ENCODE measurements at places on chromosomes 7 and 10.

DNA sequence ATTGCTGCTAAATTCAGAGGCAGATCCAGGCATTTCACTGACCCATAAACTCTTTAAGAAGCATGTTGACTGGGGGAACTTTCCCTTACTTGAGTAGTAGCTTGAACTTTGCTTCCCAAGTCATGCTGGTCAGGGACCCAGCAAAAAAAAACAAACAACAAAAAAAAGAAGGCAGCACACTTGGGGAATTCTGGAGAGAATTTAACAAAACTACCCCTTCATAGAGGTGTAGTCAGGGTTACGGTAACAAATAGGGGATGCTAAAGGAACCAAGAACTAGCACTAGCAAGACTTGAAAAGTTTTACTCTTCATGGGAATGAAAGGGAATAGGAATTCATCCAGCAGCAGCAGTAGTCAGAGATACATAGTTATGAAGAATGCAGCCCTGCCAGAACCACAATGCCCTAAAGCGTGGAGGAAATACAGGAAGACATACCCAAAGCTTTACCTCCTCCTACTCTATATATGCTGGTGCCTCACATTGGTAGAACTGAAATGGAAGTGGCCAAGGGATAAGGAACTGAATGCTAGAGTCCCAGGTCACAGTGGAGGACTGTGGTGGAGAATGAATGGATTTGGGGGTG is 67.3 kb downstream of the PHYHIPL start:
- no peak for DNase-seq

- DNase-seq, result peak; percentile 99
These were observed 192.5 kb upstream of the PRSS1 start for GRCh38 chr7:142556740-142557139.

GRCh38 chr10:131567279-131568162 is 256.0 kb upstream of the TCERG1L start:
- no peak for DNase-seq

DNA sequence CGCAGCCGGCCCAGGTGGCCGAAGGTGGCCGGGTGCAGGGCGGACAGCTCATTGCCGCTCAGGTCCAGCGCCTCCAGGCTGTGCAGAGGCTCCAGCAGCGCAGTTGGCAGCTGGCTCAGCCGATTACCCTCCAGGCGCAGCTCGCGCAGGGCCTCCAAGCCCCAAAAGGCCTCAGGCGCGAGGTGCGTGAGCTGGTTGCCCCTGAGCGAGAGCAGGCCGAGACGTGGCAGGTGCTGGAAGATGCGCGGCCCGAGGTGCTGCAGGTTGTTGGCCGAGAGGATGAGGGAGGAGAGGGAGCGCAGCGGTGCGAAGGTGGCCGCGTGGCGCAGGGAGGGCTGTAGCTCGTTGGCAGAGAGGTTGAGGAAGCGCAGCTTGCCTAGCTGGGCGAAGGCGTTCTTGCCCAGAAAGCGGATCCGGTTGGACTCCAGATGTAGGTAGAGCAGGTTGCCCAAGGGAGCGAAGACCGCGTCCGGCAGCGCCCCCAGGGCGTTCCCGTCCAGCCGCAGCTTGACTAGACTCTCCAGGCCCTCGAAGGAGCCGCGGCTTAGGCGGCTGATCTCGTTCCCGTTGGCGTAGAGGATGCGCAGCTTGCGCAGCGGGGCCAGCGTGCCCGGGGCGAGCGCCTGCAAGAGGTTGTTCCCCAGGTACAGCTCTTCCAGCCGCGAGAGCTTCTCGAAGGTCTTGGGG is 923 bp downstream of the TRIL start:
- DNase-seq, result peak; percentile 20

GRCh38 chr7:155208681-155209477 is 88.8 kb upstream of the INSIG1 start:
- peak; percentile 63 for DNase-seq

- DNase-seq, result peak; percentile 78
These were observed 3.8 kb downstream of the GRK5 start for GRCh38 chr10:119211176-119211575.

DNA sequence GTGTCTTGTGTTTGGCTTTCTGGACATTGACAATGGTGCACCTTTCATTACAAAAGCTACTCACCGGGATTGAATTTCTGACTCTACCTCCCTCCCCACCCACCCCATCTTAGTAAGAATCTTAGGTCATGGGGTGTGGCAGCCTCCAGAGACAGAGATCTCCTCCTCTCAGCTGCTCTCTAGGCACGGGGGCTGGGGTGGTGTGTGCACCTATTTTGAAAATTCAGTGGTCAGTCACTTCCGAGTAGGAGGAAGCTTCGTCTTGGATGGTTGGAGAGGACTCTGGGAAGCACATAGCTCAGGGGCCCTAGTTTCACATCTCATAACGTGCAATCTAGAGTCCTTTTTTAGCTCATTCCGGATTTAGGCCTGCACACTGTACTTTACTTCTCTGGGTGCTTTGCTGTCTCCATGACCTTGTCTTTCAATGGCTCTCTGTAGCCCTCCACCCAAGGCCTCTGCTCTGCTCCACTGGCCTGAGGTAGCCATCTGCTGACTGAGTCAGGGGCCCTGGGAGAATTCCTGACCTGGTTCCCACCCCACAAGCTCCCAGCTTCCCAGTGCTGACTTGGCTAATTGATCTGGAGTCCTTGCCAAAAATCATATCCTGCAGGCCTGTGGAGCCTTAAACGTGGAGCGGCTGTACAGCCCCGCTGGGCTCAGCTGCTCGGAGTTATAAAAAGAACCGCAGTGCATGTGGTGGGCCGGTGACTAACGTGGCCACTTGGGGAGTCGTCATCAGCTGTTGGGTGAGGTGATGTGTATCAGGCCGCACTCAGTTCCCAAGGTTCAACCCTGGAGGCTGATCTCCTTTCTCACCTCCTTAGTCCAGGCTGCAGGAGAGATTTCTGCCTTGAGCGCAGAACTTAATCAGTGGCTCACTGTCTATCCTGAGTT is 19.3 kb upstream of the ADAMTS14 start:
- peak; percentile 98 for DNase-seq

DNA sequence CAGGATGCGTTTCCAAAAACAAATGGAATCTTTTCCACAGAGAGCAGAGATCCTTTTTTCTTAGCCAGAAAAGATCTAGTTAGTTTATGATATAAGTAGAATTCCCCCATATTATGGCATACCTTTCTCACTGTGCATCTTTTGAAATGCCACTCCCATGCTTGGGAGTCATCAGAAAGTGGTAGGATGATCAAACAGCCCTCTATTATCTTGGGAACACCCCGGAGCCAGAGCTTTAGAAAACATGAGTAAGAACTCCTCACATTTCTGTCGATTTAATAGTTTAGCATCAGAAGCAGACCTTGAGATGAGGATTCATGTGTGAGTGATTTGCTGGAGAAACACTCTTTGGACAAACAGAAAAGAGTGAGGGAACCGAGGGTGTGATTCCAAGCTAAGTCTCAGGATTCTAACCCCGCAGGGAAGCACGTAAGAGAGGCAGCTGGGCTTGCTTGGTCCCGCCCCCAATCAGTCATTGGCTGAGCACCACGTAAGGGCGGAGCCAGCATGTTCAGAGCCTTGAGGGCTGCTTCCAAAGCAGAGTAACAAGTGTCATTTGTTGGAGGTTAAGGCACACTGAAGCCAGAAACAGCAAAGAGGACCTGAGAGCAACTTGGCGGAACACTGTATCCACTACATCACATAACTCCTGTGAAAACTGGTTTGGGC is 43.7 kb upstream of the NXPH1 start:
- no peak for DNase-seq

DNA sequence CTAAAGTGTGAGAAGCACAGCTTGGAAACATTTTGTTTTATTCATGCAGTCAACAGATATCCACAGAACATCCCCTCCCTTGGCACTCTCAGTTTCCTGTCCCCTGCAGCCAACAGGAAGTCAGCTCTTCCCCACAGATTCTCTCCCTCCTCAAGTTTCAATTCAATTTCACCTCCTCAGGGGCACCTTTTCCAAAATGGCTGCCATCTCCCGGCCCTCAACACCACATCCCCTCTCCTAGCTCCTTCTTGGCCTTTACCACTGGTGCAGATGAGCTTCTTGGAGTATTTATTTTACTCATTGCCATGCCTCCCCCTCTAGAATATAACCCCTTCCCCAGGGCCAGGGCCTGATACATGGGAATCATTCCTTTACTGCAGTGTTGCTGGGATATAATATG is 94.0 kb downstream of the WDR11 start:
- no peak for DNase-seq

DNA sequence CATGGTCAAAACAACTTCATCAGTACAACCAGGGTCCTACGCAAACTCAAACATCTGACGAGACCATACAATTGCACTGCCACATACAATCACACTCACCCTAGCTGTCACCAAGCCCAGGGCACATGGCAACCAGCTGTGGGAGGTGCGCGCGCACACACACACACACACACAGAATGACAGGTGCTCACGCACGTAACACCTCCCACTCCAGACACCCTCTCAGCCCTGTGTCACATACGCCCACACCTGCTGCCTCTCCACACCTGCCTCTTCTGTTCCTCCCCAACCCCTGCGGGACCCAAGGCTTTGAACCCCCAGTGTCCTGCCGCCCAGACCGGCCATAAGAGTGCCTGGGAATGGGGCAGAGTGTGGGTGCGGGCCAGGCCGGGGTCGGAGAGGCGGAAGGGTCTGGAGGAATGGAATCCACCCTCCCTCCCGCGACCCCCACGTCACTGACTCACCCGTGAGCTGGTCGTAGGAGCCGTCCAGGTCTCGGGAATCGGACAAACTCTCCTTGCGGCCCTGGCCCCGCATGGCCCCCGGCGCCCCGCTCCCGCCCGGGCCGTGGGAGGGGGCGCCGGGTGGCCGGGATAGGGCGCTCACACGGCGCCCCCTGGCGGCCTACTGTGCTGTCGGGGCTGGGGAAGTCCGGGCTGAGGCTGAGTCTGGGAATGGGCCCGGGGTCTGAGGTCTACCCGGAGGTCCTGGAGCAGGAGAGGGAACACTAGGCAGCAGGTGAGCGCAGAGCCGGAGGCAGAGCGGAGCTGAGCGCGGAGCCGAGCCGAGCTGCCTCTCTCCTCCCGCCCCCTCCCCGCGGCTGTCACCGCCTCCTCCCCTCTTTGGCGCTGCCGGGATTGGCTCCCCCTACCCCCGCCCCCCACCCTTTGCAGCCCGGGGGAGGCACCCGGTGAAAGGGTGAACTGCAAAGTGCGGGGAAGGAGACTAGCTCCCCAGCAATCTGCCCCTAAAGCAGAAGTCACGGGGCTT is at the start of gene KCNIP2:
TSS of gene KCNIP2 (minus strand) at position 769 of the 990 bp plus-strand sequence. CDS start at position 537, 232 bp downstream.
- no peak for DNase-seq

DNA sequence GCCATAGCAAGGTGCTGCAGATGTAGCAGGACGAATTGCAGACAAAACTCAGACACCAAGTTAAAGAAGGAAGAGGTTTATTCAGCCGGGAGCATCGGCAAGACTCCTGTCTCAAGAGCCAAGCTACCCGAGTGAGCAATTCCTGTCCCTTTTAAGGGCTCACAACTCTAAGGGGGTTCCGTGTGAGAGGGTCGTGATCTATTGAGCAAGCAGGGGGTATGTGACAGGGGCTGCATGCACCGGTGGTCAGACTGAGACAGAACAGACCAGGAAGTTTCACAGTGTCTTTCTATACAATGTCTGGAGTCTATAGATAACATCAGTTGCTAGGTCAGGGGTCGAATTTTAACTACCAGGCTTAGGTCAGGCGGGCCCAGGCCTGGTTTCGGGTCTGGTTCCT is 222.0 kb upstream of the C7orf33 start:
- no peak for DNase-seq

- no peak for DNase-seq
These were observed 20.1 kb downstream of the AFAP1L2 start for GRCh38 chr10:114384181-114384580.

Measured in fibroblast of skin of right quadriceps (primary cell).